ENCODE measurements at places on chromosomes 16 and 17. TPM values are rescaled to one million over a fixed set of nuclear protein-coding genes. Genes with fewer than 3 reads are reported as not detected.

Gene RAMP2
- total RNA-seq: not detected

Gene CACNG1
- not detected for total RNA-seq

Gene NACA2
- not detected for total RNA-seq

Gene C1QTNF8
- not detected for total RNA-seq

Gene GLOD4
- total RNA-seq: 85.1 TPM

Gene FGF11
- 3.3 TPM for total RNA-seq

Gene STAC2
- not detected for total RNA-seq

Gene SMTNL2
- not detected for total RNA-seq

Gene NOD2
- total RNA-seq: 7.6 TPM

Gene SPNS3
- 4.6 TPM for total RNA-seq

DNA sequence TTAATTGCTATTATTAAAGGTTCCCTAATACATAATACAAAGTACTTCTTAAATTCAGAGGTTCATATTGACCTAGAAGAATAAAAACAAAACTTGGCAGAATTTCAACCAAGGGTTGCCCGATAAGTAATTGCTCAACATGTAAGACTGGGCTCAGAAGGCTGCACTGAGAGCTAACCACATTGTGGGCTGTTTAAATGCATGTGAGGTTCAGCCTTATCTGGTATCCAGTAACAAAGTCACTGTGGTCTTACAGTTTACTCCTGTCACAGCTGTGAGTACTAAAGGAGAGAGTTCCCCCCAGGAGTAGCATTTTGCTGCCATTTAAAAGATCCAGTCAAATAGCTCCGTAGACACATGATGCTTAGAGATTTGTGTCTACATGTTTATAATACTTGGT lies 1.6 kb upstream of the DHRS11 start:
- H3K27ac ChIP-seq: no peak overlapping the region
- no peak overlapping the region for H3K4me3 ChIP-seq
- H3K4me1 ChIP-seq: peaks cover 2% of the 10 kb centered on the region
- DNase-seq: no peak
- H3K36me3 ChIP-seq: no peaks in the 10 kb centered on the region

- no peaks in the 10 kb centered on the region for H3K4me1 ChIP-seq
- no peaks in the 10 kb centered on the region for H3K36me3 ChIP-seq
- no peaks in the 10 kb centered on the region for H3K27me3 ChIP-seq
- no peak for DNase-seq
- no peak overlapping the region for H3K4me3 ChIP-seq
Measured at GRCh38 chr16:81571592-81572385, 127.2 kb downstream of the CMIP start.

- H3K4me3 ChIP-seq: no peak overlapping the region
- H3K27ac ChIP-seq: no peak overlapping the region
- peaks cover 4% of the 10 kb centered on the region for H3K4me1 ChIP-seq
- no peaks in the 10 kb centered on the region for H3K27me3 ChIP-seq
Measured at GRCh38 chr17:81676906-81677305, 6.7 kb downstream of the ARL16 start.

- no peak overlapping the region for H3K4me3 ChIP-seq
- H3K27me3 ChIP-seq: no peaks in the 10 kb centered on the region
- H3K36me3 ChIP-seq: no peaks in the 10 kb centered on the region
- H3K27ac ChIP-seq: no peak overlapping the region
- no peaks in the 10 kb centered on the region for H3K4me1 ChIP-seq
Measured at GRCh38 chr17:60960398-60961065, 282.9 kb downstream of the BCAS3 start.

GRCh38 chr16:2015117-2015946 lies 4.3 kb upstream of the NPW start:
- H3K36me3 ChIP-seq: no peaks in the 10 kb centered on the region
- no peak overlapping the region for H3K27ac ChIP-seq
- no peak for DNase-seq
- H3K4me3 ChIP-seq: no peak overlapping the region
- H3K27me3 ChIP-seq: no peaks in the 10 kb centered on the region
- H3K4me1 ChIP-seq: peaks cover 9% of the 10 kb centered on the region

DNA sequence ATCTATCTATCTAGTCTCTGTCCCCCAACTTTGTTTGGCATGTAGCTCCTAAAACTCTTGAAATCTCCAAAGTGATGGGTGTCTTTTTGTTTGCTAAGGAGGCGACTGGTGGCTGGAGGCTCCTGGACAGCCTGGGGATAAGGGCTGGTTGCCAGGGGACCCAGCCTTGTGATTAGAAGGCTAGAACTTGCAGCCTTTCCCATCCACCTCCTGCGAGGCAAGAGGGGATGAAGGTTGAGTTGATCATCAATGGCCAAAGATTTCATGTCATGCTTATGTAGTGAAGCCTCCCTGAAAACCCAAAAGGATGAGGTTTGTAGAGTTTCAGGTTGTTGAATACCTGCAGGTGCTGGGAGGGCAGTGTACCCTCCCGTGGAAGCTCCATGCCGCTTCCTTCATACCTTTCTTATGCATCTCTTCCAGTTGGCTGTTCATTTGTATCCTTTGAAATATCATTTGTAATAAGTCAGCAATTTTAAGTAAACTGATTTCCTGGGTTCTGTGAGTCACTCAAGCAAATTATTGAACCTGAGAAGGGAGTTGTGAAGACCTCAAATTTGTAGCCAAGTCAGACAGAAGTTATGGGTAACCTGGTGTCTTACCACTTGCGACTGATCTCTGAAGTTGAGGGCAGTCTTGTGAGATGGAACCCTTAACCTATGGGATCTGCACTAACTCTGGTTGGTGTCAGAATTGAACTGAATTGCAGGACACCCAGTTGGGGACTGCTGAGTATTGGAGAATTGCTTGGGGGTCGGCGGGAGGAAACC lies 202.4 kb downstream of the SEC14L1 start:
- peak overlapping the region; percentile 37 for H3K4me3 ChIP-seq
- H3K36me3 ChIP-seq: no peaks in the 10 kb centered on the region
- no peak for DNase-seq

GRCh38 chr16:75222271-75222783 lies 3.5 kb downstream of the CTRB1 start:
- no peak for DNase-seq
- no peak overlapping the region for H3K4me3 ChIP-seq
- no peak overlapping the region for H3K27ac ChIP-seq
- H3K36me3 ChIP-seq: no peaks in the 10 kb centered on the region

GRCh38 chr16:67936124-67936879 lies at the start of gene PSMB10:
Gene PSMB10, minus strand, starts transcription at chr16:67936850. Its CDS starts 101 bp downstream, at chr16:67936749.
- peaks cover 35% of the 10 kb centered on the region for H3K36me3 ChIP-seq
- peak within 1 kb of the TSS; percentile 95 for H3K4me3 ChIP-seq
- H3K27ac ChIP-seq: peak within 1 kb of the TSS; percentile 82
- DNase-seq: peak; percentile 39

DNA sequence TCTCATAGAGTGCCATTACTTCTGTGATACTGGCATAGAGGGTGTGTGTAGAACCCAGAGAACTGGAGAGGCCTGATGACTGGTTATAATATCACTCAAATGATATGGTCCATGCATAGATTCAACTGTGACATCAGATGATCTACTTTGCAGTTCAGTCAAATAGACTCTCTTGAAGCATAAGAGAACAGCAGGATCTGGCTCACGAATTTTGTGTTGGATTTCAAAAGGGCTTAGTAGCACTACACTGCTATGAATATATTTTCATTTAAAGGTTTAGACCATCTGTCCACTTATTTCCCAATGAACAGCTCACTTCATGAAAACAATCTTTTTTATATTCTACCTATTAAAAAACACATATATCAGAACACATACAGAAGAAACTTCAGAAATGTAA lies 119.7 kb downstream of the KIF2B start:
- H3K4me3 ChIP-seq: no peak overlapping the region
- H3K4me1 ChIP-seq: no peaks in the 10 kb centered on the region
- H3K27ac ChIP-seq: no peak overlapping the region
- DNase-seq: no peak
- no peaks in the 10 kb centered on the region for H3K36me3 ChIP-seq
- H3K27me3 ChIP-seq: no peaks in the 10 kb centered on the region

DNA sequence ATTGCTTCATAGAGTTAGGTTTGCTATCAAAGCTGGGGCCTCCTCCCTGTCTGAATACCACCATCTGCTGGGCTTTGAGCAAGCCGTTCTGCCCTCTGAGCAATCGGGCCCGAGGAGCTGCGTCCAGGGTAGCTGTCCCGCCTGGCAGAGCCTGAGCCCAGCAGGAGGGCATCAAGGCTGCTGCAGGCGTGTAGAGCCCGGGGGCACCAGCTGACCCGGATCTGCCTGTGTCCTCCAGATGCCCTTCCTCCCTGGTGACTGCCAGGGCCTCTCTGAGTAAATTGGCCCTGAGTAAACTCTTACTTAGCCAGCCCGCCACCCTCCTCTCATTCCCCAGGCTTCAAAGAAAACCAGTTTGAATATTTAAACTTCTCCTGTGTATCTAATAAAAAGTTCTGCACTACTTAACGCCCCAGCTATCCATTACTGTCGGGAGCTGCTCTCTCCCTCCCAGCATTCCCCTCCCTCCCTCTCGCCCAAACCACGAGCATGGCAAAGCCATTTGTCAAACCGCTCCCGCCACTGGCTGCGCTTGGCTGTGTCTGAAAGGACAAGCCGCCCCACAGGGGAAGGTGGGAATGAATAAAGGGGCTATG lies 16.4 kb downstream of the CDK5RAP3 start:
- no peak for DNase-seq
- peaks cover 7% of the 10 kb centered on the region for H3K4me1 ChIP-seq
- H3K27ac ChIP-seq: no peak overlapping the region
- H3K36me3 ChIP-seq: no peaks in the 10 kb centered on the region

DNA sequence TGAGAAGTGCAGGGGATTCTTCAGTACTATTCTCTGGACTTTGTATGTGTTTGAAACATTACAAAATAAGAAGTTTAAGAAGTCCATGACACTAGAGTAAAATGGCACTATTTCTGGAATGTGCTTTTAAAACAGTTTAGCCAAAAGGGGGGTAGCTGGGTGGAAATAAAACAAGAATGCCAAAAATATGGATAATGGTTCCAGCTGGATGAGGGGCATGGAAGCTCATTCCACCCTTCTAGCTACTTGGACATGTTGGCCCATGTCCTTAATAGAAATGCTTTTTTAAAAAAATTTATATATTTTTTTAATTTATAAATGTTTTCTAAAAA lies 13.1 kb downstream of the ZC3H7A start:
- peak overlapping the region; percentile 97 for H3K27ac ChIP-seq
- no peak overlapping the region for H3K4me3 ChIP-seq
- no peaks in the 10 kb centered on the region for H3K27me3 ChIP-seq
- H3K4me1 ChIP-seq: peaks cover 39% of the 10 kb centered on the region
- no peak for DNase-seq

DNA sequence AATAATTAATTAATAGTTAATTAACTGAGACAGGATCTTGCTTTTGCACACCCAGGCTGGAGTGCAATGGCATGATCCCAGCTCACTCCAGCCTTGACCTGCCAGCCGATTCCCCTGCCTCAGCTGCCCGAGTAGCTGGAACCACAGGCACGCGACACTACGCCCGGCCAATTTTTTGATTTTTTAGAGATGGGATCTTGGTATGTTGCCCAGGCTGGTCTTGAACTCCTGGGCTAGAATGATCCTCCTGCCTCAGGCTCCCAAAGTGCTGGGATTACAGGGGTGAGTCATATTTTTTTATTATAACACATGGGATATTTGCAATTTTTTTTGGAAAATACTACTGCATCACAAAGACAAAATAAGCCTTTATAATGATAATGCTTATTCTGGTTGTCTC lies 30.4 kb upstream of the BCAR1 start:
- no peaks in the 10 kb centered on the region for H3K36me3 ChIP-seq
- no peak overlapping the region for H3K27ac ChIP-seq
- DNase-seq: no peak
- H3K4me3 ChIP-seq: no peak overlapping the region
- peaks cover 40% of the 10 kb centered on the region for H3K27me3 ChIP-seq

DNA sequence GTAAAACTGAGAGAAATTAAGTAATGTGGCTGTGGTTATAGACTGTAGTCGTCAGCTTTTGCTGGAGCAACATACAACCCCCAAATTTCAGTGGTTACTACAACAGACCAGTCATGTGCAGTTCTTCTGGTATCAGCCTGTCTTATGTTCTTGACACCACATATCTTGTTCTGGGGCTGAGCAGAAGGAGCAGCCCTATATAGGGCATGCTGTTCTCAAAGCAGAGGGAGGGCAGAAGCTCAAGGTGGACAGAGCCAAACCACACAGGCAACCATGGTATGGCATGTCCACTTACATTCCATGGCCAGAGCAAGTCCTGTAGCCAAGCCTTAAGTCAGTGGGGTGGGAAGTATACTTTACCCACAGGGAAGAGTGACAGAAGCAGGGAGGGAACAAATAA lies 7.7 kb downstream of the PRKAR1A start:
- no peak overlapping the region for H3K4me3 ChIP-seq
- H3K36me3 ChIP-seq: peaks cover 7% of the 10 kb centered on the region
- no peaks in the 10 kb centered on the region for H3K27me3 ChIP-seq
- no peak for DNase-seq
- H3K4me1 ChIP-seq: peaks cover 9% of the 10 kb centered on the region
- H3K27ac ChIP-seq: no peak overlapping the region

- H3K27me3 ChIP-seq: peaks cover 16% of the 10 kb centered on the region
- H3K27ac ChIP-seq: no peak overlapping the region
- peaks cover 29% of the 10 kb centered on the region for H3K4me1 ChIP-seq
- DNase-seq: no peak
- peaks cover 25% of the 10 kb centered on the region for H3K36me3 ChIP-seq
Measured at GRCh38 chr16:29813644-29814562, 1.9 kb downstream of the PRRT2 start.

- H3K4me1 ChIP-seq: peaks cover 6% of the 10 kb centered on the region
- peaks cover 10% of the 10 kb centered on the region for H3K27me3 ChIP-seq
- DNase-seq: no peak
- no peak overlapping the region for H3K27ac ChIP-seq
Measured at GRCh38 chr17:3043737-3044365, 19.6 kb downstream of the OR1D5 start.

DNA sequence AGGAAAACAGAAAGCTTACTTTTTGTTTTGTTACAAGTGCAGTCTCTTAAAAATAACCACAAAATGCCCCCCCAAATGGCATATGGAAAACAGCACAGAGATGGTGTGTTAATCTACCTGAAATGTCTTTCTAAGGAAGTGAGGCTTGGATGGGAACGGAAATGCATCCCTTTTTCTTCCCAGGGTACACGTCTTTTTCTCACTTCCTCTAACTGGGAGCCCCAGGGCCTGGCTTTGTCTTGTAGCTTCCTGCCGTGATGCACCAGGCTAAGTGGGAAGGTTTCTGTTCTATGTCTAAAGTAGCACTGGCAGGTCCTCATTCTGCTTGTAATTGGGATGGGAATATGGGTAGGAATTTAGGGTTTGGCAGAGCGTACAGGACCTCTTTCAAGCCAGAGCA lies 52.5 kb upstream of the CACNG3 start:
- H3K4me1 ChIP-seq: no peaks in the 10 kb centered on the region
- peaks cover 15% of the 10 kb centered on the region for H3K36me3 ChIP-seq
- no peak for DNase-seq
- H3K27me3 ChIP-seq: no peaks in the 10 kb centered on the region
- H3K27ac ChIP-seq: no peak overlapping the region

GRCh38 chr16:9114112-9114511 lies 22.7 kb downstream of the HAPSTR1 start:
- peak overlapping the region; percentile 19 for H3K27ac ChIP-seq
- H3K27me3 ChIP-seq: no peaks in the 10 kb centered on the region
- no peak overlapping the region for H3K4me3 ChIP-seq
- H3K4me1 ChIP-seq: peaks cover 15% of the 10 kb centered on the region

All from T-cell (primary cell).